ENCODE measurements at places on chromosomes 13 and 19.

- no peak for DNase-seq
Observed at GRCh38 chr19:41804336-41804735, 7.9 kb downstream of the CEACAM3 start.

DNA sequence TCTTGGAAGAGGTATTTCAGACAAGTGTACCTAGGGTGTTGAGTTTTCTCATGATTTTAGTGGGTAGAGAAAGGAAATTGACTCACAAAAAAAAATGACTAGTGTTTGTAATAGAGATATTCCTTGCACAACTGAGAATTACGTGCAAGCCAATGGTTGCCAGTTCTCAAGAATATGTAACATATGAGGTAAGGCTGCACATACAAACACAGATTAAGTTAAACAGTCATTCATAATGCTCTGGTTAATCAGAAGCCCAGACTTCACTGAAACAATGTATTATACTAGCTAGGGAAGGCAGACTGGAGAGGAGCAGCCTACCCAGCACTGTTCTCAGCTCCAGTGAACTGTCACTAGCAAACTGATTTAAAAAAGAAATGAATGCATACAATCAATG lies 418.3 kb downstream of the DIAPH3 start:
- DNase-seq = no peak

DNA sequence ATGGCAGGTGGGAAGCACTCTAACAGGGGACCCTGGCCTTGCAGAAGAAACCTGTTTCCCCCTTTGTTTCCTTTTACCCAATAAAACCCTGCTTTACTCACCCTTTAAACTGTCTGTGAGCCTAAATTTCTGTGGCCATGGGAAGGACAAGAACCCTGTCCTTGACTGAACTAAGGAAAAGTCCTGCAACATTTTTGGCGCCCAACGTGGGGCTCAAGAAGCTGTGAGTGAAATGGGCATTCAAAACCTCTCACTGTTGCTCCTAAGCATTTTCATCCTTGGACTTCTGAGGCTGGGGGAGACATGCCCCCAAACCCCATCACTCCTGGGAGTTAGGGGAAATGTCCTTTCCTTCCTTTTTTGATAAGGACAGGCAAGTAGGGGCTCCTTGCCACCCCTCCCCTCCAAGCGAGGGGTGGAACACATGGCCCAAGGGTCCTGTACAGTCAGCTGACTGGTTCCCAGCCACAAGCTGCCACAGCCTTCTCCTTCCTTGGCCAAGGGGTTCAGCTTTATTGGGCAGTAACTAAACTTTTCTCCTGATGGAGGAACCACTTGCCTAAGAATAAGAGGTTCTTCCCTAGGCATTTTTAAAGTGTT lies 381.6 kb downstream of the KLF5 start:
- peak; percentile 10 for DNase-seq

DNA sequence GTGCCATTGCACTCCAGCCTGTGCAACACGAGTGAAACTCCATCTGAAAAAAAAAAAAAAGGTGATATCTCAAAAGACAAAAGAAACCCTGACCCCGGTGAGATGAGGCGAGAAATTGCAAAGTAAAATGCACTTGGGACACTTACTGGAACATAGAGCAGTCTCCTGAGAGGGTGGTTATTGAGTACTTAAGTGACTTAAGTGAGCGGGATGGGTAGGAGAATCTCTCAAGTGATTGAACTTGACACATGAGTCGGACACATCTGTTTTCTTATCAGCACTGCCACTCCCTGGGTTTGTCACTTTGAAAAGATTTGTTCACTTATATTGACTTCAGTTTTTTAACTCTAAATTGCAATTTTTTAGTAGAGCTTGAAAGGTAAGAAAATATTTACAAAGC lies 2.8 kb downstream of the ZNF429 start:
- no peak for DNase-seq

- no peak for DNase-seq
Observed at GRCh38 chr13:110647365-110647737, 32.0 kb downstream of the NAXD start.

DNA sequence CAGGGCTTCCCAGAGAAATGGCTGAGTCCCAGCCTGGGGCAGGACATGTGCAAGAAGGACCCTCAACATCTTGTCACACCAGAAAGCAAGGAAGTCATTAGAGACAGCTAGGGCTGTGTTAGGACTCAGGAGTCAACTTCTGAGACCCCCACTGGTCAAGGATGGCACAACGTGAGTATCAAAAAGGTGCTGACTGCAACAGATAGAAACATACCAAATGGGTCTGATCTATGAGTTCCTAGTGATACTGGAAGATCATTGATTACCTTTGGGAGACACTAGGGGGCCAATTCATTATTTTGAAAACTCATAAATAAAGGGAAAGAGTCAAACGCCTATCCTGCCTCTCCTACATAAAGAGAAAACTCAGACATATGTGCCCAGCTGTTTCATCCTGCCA lies 73.5 kb upstream of the GJB6 start:
- no peak for DNase-seq

- peak; percentile 13 for DNase-seq
Observed at GRCh38 chr19:5436106-5436947, 18.9 kb upstream of the ZNRF4 start.

DNA sequence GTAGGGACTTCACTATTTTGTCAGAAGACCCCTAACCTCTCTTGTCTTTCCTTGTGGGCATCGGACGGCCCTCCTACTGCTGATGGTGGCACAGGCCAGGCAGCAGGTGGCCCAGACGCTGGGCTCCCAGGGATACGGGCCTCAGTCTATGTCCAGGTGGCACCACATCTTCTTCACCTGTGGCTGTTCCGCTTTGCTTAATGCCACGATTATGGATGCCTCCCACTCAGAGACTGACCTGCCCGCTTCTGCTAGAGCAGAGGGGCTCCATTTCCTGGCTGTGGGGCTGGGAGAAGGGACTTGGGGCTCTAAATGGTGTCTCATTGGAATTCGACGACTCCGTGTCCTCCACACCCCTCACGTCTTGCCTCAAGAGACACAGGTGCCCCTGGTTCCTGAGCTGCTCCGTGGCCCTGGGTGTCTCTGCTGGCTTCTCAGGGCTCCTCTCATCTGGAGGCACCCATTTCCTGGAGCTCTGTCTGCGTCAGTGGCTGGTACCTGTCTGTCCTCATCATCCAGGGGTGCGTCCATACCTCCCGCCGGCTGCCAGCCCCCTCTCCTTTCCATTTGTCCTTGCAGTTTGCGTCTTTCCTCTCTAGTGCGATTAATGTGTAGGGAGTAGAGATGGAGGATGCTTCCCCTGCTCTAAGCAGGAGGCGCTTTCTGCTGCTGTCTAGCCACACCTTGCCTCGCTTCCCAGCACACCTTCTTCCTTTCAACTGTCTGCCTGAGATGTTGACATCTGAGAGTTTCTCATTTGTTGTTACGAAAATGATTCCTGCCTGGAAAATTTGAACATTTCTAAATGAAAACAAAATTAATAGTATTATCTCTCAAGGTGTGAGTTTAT lies 63.4 kb downstream of the TEX29 start:
- DNase-seq = no peak

GRCh38 chr13:50070186-50070585 lies 54.9 kb downstream of the KCNRG start:
- peak; percentile 54 for DNase-seq

GRCh38 chr19:2361246-2362045 lies 1.4 kb downstream of the TMPRSS9 start:
- no peak for DNase-seq

- DNase-seq = no peak
Observed at GRCh38 chr13:100473087-100473486, 115.5 kb downstream of the GGACT start.

DNA sequence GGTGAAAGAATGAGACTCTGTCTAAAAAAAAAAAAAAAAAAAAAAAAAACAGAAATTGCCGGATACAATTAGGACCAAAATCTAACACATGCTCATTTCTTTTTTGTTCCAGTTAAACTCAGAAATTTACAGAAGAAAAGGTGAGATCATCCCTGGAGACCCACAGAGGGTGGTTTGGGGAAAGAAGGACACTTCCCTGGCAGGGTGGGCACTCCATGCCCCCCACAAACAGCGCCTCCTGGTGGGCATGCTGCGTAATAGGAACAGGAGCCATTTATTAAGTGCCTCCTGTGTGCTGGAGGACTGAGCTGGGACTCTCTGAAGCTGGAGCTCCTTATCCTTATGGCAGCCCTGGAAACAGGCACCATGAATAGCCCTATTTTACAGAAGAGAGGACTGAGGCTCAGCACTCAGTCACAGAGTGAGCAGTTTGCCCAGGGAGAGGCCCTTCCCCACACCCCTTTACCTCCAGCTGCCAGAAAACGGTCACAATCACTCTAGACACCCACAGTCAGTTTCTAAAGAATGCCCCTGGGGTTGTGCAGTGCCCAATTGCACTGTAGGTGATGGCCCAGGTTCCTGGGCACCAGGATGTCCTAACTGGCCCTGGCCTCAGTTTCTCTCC lies 10.1 kb downstream of the C19orf38 start:
- peak; percentile 67 for DNase-seq

- DNase-seq = no peak
Observed at GRCh38 chr13:59342400-59342799, 821.3 kb downstream of the DIAPH3 start.

Data from common myeloid progenitor, CD34-positive (primary cell).